Activated T-helper 17 cell treated with anti-CD3 and anti-CD28 coated beads, Interleukin-2, amount 50 U/mL, for 72 hours (primary cell): ENCODE measurements at places on chromosomes 4 and X. TPM values are rescaled to one million over a fixed set of nuclear protein-coding genes. Genes with fewer than 3 reads are reported as not detected.

SSX4B gene
- total RNA-seq: not detected

GRCh38 chr4:176271749-176272148 is 2.7 kb upstream of the ASB5 start:
- no peak for ATAC-seq

- ATAC-seq: no peak
These were observed 109.8 kb downstream of the HMX1 start for GRCh38 chr4:8761824-8762205.

DNA sequence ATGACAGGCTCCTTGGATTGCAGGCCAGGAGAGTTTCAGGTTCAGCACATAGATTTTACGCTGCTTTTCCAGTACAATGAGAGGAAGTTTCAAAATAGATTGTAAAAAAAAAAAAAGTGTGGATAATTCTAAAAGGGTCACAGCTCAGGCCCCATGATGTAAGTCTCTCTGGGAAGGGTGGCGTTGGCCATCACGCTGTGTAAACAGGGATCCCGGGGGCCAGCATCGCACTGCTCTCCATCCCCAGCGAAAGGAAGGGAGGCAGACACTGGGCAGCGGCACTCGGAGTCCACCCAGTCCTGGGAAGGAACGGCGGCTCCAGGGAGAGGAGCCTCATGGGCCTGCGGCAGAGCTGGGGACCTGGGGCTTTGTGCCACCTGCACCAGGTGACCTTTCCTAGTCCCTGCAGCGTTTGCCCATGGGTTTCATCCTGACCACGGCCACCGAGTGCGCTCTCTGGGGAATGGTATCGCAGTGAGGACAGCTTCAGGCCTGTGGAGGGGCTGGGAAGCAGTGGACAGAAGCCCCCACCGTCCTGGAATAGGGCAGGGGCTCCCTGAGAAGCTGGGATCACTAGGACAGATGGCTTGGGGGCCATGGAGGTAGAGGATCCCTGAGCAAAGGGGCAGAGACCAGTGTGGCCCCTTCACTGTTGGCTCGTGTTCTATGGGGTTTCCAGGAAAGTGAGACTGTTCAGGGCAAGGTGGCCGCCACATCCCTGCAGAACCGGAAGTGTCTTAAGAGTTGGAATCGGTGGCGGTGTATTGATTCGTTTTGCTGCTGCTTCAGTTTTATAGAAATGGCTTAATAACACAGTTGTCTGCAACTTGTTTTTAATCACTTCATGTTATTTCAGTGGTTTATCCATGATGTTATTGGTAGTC is 38.9 kb downstream of the RGS12 start:
- ATAC-seq: no peak

GYG2 gene
- total RNA-seq: not detected

DNA sequence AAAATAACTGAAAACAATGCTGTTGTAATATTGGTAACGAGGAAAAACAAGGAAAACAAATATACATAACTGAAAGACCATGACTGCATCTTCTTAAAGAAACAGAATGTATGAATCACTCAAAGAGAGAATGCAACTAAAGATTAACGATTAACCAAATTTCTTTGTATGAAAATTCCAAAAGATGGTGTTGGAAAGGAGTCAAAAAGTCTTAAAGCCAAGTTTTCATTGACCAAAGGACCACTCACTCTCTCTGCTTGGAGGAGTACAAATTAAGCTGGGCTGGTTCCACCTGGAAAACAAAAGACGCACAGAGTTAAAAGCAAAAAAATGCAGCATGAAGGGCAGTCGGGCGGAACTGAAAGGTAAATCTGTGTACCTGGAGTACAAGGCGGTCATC is 1.8 kb downstream of the DCAF12L1 start:
- no peak for ATAC-seq

DNA sequence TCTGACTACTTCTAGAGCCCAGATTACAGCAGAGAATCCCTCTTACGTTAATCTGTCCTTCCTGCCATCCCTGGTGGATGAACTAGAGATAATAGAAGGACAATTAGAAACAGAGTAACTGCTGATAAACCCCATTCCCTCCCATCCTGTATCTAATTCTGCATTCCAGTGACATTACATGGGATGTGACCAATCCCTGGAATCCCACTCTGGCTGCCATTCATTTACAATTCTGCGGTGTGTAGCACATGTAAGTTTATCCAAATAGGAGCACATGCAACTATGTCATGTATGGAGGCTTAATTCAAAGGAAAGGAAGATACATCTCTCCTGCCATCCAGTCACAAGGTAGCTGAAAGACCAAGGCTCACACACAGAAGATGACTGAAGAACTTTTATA is 339.5 kb downstream of the GPAT3 start:
- ATAC-seq: no peak

- no peak for ATAC-seq
These were observed 70.9 kb upstream of the FAT4 start for GRCh38 chr4:125243789-125244397.

PDCL2 gene
- total RNA-seq: not detected

DNA sequence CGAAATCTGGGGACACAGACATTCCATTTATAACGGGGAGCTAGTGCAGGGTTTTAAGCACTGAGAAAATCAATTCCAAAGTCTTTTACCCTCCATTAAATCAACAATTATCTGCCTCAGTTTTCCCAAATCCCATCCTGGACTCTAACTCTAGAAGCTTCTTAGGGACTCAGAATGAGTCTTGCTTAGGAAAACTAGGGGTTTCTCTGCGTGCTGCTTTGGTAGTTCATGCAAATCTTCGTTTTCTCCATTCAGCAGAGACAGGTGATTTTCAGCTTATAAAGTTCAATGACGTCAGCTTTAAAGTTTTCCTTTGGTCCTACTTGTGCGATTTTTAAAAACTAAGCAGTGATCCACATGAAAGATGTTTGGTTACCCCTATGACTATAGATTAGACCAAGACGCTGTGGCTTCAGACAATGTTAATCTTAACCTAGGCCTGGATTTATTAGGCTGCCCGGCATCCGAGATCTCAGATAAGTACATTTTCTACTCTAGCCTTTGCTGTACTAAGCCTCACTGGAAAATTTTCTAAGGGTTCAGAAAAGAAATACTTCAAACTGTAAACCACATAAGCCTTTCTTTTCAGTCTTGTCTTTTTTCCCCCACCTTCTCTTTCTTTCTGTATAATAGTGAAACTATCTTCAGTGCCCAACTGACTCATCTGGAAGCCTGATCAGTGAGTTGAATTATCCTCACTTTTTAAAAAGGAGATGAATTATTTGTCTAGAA is 121.4 kb upstream of the GATB start:
- ATAC-seq: peak; percentile 80
